ELF-1 (cell line): ENCODE measurements at places on chromosomes 5 and 9.

DNA sequence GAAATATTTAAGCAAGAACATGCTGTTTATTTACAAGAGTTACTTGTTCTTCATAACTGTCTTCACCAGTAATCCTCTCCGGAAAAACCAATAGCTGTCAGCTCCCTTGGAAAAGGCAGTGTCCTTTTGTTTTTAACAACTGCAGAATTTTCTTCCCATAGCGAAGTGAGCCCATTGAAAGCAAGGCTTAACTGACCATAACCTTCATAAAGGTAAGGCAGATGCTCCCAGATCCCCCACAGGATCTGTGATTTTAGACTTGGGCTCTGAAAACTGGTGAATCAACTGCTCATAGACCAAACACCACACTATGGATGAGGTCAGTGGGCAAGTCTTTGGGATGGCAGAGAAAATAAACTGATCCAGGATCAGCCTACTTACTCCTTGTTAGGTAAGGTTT lies 155.0 kb downstream of the GLIS3 start:
- DNase-seq = no peak

DNA sequence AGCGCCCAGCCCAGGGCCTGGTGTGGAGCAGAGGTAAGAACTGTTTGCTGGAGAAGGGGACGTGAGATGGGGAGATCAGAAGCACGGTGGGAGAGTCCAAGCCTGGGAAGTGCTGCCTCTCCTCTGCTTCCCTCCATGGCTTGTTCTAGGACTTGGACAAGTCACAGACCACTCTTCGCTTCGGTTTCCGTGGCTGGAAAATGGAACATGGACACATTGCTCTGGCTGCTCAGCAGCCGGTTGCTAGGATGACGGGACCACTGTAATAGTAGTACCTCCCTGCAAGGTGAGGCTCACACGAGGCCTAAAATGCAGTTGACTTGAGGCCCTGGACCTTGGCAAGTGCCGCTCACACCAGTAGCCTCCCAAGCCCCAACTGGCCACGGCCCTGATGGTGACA lies 175.8 kb upstream of the FSTL4 start:
- no peak for DNase-seq

- no peak for DNase-seq
Observed at GRCh38 chr5:154199263-154199662, 8.7 kb downstream of the GALNT10 start.

DNA sequence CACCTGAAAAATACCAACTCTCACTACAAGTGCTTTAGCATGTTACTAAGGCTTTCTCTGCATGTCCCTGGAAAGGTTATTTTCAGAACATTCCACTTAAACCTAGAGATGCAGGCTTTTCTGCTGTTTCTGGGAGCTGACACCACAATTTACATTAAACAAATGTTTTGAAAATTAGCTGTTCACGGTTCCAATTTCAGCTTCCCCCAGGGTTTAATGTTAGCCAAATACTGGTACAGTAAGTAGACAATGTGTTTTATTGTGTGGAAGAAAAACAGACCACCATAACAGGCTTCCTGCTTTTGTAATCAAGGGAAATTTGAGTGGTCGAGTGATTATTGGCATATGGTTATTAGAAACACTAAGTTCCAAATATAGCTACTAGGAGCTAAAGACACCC lies 32.0 kb downstream of the MACROH2A1 start:
- no peak for DNase-seq

DNA sequence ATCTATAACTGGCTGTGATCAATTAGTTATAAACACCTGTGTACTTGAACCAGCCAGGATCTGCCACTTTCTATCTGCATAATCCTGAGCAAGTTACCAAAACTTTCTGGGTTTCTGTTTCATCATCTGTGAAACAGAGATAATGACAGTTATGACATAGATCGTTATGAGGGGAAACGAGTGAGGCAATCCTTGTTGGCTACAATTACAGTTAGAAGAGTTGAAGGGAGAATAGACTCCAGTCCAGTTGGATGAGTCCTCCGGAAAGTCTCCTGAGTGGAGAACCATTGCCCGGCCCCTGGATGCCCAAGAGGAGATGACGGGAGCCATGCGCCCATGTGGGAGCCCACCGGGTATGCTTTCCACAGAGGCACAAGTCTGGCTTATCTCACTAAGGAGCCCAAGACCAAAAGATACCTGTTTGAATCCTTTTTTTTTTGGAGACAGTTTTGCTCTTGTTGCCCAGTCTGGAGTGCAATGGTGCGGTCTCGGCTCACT lies 4.5 kb downstream of the PDE6A start:
- no peak for DNase-seq

- DNase-seq = no peak
Observed at GRCh38 chr9:12809720-12810119, 34.9 kb downstream of the LURAP1L start.

- no peak for DNase-seq
Observed at GRCh38 chr9:95181226-95181818, 136.2 kb downstream of the FANCC start.

DNA sequence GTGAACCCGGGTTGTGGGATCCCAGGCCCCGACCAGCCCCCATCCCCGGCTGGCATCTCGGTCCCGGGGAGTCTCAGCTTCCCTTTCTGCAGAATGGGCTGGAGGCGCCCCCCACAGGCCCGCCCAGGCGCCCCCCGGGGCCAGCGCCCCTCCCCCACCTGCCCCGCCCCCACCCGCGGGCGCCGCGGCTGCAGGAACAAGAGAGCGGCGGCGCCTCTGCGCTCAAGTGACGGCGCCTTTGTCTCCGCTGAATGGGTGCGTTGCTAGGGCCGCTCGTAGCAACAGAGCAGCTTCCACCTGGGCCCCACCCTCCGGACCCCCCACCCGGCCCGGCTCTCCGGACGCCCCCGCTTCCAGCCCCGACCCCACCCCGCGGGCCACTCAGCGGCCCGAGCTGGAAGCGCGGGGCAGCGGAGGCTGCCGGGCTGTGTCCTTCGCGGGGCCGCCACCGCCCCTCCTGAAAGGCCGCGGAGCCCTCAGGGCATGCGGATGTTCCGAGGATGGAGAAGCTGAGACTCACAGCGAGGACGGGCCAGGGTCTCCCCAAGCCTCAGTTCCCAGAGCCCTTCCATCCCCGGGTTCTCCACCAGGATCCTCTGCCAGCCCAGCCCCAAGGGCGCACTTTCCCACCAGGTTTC lies 27.5 kb downstream of the ADGRD2 start:
- peak; percentile 53 for DNase-seq

DNA sequence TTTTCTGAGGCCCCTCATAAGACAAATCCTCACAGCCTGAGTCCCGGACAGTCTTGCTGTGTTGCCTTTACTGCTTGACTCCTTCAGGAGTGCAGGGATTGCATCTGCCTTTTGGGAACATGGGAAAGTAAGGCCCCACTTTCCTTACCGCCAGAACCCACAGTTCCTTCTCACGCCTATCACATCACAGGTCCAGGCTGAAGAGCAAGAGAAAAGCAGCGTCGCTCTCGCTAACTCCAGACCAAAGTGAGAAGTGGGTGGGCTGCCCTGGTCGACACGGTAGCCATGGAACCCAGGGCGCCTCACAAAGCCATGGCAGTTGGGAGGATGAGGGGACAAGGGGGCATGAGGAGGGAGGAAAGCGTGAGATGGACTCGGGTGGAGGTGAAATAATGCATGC lies 7.9 kb upstream of the ZDHHC11 start:
- no peak for DNase-seq
